ENCODE measurements at places on chromosomes 7 and 10.

GRCh38 chr7:123643495-123644441, 11.9 kb upstream of the LMOD2 start:
- peak; percentile 56 for DNase-seq

- DNase-seq: no peak
Observed at GRCh38 chr7:291373-292092, 1.6 kb downstream of the FOXL3 start.

- DNase-seq: no peak
Observed at GRCh38 chr7:37970211-37970610, 49.8 kb downstream of the EPDR1 start.

- no peak for DNase-seq
Observed at GRCh38 chr7:128099204-128099671, 68.0 kb upstream of the LRRC4 start.

- DNase-seq: no peak
Observed at GRCh38 chr7:112908086-112908485, 117.9 kb upstream of the TMEM168 start.

DNA sequence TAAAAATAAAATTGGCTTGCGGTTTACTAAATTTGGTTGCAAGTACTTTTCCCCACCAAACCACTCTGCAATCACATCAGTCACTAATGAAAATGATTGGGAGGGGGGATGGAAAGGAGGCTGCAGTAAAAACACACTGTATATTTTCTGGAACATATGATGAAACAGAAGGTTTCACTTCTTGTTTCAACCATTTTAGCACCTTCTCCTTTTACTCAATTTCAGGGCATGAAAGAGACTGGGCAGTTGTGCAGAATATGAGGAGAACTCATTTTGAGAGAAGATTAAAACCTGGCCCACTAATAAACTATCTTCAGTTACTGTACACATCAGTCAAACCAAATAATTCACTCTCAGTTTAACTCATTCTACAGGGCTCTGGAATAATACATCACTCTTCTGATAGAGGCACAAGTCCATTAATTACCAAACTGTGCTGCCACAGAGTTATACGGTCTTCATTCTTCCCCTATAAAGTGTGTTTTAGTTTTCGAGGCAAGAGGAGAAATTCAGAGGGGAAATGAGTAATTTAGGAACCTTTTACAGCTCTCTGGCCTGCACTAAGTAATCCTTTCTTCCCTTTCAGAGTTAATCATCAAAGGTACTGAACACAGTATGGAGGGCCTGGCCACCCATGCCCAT, 25.5 kb downstream of the JAZF1 start:
- peak; percentile 47 for DNase-seq

DNA sequence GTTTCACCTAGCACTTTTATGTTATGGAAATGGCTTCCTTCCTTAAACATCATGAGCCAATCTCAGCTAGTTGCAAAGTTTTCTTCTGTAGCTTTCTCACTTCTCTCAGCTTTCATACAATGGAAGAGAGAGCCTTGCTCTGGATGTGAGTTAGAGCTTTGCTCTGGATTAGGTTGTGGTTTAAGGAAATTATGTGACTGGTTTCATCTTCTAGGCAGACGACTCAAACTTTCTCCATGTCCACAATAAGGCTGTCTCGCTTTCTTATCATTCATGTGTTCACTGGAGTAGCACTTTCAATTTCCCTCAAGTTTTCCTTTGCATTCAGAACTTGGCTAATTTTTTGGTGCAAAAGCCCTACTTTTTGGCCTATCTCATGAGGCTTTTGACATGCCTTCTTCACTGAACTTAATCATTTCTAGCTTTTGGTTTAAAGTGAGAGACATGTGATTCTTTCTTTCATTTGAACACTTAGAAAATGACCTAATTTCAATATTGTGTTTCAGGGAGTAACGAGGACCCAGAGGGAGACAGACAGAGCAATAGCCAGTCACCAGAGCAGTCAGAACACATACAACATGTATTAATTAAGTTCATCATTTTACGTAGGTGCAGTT, 49.8 kb downstream of the CNOT4 start:
- DNase-seq: no peak

- no peak for DNase-seq
Observed at GRCh38 chr7:96097835-96098234, 224.1 kb downstream of the SLC25A13 start.

- DNase-seq: peak; percentile 38
Observed at GRCh38 chr7:5234852-5235831, 45.1 kb downstream of the WIPI2 start.

GRCh38 chr10:61752111-61753011, 89.6 kb downstream of the CABCOCO1 start:
- DNase-seq: peak; percentile 90

DNA sequence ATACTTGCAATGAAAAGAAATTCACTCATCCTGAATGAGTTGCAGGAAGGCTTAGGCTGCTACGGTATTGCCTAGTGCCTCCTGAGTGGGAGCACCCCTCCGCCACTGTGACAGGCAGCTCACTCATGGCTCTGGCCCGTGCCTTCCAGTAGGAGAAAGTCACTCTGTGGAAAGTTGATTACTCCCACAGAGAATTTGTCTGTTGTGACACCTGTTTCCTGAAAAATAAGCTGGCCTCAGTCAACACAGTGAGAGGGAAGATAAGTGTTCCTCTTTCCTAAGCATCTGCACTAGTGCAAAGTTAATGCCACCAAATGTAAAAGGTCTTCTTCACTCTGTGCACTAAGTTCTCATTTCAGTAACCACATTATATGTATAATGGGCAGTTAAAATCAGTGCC, 158.8 kb upstream of the INHBA start:
- no peak for DNase-seq

GRCh38 chr7:30974605-30975255, 11.0 kb downstream of the GHRHR start:
- peak; percentile 43 for DNase-seq

- DNase-seq: no peak
Observed at GRCh38 chr10:110269374-110270318, 35.1 kb downstream of the SMNDC1 start.

- no peak for DNase-seq
Observed at GRCh38 chr7:1112625-1113547, 25.0 kb downstream of the GPER1 start.

- no peak for DNase-seq
Observed at GRCh38 chr10:23361665-23362064, 17.1 kb upstream of the C10orf67 start.

GRCh38 chr7:41911792-41912191, 208.9 kb upstream of the INHBA start:
- peak; percentile 78 for DNase-seq

- peak; percentile 75 for DNase-seq
Observed at GRCh38 chr10:33279811-33280602, 54.5 kb downstream of the NRP1 start.

DNA sequence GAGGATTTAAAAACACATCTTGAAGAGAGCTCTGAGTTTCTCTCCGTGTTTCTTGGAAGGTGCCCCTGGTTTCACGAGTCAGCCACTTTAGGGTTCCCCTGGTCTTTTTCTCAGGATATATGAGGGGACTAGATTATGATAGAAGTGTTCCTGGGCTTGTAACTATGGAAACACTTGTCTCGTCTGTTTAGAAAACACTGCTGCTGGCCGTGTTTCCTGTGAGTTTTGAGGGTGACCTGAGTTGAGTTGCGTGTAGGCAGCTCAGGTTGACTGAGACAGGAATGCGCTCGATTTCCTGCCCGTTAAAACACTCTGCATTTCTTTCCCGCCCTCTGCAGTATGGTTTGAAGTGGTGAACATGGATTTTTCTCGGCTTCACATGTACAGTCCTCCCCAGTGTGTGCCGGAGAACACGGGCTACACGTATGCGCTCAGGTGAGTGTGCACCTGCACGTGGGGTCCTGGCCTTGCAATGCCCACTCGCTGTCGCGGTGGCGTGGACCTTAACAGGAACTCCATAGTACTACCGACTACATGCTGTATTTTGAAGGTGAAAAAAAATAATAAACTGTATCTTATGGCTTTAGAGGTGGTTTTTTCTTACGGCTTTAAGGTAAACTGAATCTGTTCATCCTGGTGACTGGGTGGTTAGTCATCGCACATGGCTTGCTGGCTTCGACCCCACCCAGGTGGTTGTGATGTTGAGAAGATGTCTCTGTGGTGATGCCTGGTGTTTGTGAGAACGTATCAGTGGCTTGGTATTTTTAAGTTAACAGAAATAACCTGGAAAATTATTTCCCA, at the start of gene SUN1:
SUN1 (plus strand) TSS at position 310 of the 801 bp plus-strand sequence; CDS start at position 359, 49 bp downstream.
- DNase-seq: peak; percentile 77

DNA sequence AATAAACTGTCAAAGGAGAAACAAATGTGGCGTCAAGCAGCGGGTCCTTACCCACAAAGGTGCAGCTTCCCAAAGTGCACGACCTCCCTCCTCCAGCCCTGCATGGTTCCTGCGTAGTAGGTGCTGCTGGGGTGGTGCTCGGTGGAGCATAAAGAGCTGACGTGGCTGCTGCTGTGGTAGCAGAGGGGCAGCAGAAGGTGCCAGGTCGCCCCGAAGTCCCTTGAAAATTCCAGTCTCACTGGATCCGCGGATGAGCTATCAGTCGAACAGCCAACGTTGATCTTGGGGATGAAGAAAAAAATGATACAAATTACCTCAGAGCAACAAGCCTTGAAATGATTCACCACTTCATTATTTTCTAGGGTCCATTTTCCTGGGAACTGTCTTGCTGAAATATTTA, 105.0 kb upstream of the SLC26A5 start:
- no peak for DNase-seq

DNA sequence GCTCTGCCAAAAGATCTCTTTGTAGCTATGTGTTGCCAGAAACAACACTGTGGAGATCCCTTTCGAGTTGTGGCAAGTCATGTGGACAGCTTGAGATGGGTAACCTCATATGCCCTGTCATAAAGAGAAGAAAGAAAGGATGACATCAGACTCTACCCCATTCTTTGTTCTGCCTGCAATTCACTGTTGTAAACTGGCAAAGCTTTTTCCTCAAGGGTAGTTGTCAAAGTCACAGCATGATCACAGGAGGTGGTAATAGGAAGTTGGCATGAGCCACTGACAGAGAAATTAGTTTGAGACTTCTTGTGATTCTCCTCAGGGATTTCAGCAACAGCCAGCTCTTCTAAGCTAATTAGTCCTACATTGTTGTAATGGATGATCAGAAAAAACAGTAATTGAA, 19.4 kb upstream of the MINDY3 start:
- peak; percentile 8 for DNase-seq

DNA sequence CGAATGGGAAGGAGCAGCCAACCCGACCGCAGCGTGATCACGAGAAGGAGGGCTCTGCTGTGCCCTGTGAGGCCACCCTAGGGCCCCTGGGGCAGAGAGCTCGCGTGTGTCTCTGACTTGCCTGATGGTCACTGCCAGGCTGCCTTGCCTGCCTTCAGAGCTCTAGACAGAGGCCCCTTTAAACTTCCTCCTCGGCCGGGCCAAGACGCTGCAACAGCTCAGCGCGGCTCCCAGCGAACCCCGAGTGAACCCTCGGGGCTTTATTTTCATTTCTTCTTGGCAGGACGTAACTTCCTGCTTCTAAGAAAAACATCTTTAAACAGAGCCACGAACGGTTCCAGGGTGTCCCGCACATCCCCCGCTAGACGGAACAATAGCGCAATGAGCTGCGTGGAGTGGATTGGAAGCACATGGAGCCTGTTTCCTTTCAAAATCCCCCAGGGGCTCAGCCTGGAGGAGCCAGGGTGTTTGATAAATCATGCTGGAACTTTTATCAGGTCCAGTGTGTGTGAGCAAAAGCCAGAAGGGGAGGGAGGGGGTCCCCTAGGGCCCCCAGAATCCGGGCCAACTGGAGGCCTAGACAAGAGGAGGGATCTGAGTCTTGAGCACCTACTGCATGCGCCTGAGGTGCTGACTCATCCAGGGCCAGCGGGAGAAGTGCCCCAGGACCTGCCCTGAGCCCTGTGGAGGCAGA, 134.1 kb upstream of the GDF10 start:
- peak; percentile 94 for DNase-seq

DNA sequence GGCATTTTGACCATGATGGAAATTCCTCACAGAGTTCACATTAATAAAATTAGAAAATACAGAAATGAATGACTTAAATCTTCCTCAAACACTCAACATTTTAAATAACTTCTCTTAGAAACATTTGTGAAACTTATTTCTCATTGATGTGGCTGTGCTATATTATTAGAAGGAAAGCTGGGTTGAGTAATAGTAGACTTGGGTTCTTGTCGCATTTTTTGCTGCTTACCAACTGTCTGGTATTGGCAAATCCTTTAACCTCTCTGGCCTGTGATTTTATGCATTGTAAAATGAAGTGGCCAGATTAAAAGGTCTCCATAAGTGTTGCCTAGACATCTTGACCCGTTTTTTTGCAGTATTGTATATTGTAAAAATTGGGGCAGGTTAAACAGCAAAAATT, 66.5 kb downstream of the VPS50 start:
- DNase-seq: peak; percentile 49

- no peak for DNase-seq
Observed at GRCh38 chr10:48454302-48455054, 148.0 kb downstream of the MAPK8 start.

DNA sequence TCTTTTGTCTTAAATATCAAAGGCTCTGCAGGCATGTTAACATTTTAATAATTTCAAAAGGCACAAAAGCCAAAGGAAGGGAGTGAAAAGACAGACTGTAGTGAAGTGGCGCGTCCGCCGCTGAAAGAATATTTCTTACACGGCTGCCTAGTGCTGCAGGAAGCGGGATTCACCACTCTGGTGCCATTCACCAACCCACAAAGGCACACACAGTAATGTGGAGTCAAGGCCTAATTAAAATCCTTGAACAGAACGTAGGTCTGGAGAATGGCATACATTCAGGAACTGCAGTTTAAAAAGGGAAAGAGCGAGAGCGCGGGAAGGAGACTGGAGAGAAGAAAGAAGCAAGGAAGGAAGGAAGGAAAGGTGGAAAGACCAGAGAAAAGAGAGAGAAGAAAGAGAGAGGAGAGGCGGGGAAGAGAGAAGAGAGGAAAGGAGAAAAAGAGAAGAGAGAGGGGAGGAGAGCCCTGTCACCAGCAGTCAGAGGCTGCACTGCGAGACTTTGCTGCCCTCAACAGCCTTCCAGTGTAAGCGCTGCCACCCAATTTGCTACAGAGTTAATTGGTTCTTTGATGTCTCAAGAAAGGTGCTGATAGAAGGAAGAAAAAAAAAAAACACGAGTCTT, 554.0 kb downstream of the MDFIC start:
- no peak for DNase-seq

GRCh38 chr7:148939128-148939755, 55.2 kb upstream of the EZH2 start:
- DNase-seq: no peak

- no peak for DNase-seq
Observed at GRCh38 chr10:11576092-11576809, 35.2 kb downstream of the USP6NL start.
